Esophagus squamous epithelium (tissue), 5 donors: ENCODE measurements at places on chromosomes 16 and 17. TPM values are rescaled to one million over a fixed set of nuclear protein-coding genes. Genes with fewer than 3 reads are reported as not detected.

DNA sequence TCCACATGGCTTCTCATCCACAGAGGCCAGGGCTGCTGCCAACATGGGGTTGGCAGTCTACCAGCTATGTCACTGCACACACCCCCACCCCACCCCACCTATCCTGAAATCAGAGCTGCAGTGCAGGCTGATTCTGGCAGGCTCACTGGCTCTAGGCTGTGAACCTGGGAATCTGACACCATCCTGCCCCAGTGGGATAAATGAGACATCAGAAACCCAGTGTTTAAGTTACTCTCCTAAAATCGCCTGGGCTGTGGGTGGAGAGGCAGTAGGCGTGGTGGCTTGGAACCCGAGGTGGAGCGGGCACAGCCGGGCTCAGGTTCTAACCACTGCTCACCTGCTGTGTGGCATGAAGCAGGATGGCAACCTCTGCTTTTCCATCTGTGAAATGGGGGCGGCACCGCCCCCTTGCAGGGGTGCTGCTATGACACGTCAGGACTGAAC, 5.6 kb downstream of the SLC38A8 start:
- no peak for DNase-seq

GRCh38 chr17:82686366-82687324, 11.9 kb downstream of the RAB40B start:
- no peak for DNase-seq

GRCh38 chr17:60600490-60601446, 775 bp downstream of the PPM1D start:
- DNase-seq: peak; percentile 11

GRCh38 chr16:50302472-50303005, 36.2 kb downstream of the ADCY7 start:
- DNase-seq: no peak

DNA sequence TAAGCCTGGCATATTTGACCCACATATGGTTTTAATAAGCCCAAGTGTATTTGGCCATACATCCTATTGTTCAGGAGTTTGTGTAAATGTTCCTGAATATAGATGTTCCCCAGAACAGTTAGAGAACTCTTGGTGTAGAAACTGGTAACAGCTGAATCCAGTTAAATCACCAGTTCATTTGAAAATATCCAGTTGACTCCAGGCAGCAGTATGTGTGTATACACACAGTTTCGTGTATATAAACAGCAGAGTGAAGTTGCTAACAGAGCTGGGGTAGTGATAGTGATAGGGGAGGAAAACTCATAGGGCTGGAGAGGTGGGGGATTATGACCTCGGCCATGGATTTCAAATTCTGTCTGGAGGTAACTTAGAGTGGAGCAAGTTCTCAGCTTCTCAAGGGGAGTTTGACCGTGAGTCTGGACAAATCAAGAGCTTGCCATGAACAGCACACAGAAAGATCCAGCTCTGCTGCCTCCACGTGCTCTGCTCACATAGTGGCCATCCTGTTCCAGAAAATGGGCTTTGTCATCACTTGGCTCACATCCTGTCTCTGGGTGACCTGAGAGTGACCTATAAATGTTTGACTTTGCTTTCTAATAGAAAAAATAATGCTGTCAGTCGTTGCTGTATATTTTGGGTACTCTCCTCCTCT, 30.6 kb upstream of the MMD start:
- no peak for DNase-seq

DNA sequence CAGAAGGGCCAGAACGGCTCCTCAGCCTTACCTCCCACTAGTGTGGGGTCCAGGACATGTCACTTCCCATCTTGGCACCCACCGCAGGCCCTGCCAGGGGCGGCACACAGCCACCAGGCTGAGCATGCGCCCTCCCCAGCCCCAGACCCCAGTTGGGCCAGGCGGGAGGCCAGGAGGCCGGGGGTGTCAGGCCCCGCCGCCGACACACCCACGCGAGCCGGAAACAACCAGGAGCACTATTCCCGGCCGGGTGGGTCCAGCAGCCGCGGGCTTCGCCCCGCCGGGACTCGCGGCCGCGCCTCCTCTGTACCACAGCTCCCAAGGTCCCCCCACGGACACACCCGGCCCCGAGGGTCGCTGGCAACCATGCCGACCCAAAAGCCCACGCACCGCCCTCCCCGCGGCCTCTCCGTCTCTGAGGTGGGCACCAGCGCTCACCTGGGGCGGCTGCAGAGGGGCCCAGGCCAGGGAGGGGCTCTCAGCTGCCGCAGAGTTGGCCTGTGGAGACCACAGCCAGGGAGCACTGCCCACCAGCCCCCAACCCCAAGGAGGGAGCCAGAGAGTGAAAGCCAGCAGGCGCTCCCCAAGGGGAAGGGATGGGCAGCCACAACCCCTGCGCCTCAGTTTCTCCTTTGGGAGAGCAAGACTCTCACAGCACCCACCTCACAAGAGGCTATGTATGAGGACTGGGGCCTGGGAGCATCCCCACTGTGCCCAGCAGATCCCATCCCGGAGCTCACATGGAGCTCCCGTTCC, 18.0 kb downstream of the B9D1 start:
- DNase-seq: no peak

DNA sequence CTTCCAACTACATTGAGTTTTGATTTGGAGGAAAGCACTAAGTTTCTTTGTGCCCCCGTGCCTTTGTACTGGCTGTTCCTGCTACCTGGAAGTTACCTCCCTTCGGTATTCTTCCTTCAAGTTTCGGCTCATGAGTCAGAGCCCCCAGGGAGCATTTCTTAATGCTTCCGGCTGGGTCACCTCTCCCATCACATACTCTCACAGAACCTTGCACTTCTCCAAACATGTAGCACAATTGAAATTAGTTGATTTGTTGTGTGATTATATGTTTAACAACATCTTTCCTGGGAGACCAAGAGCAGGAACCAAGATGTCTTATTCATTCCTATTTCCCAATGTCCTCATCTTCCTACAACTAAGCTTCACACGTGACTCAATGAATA, 158.6 kb upstream of the CDH5 start:
- no peak for DNase-seq

GRCh38 chr16:7343243-7343642, 10.6 kb downstream of the RBFOX1 start:
- no peak for DNase-seq

DNA sequence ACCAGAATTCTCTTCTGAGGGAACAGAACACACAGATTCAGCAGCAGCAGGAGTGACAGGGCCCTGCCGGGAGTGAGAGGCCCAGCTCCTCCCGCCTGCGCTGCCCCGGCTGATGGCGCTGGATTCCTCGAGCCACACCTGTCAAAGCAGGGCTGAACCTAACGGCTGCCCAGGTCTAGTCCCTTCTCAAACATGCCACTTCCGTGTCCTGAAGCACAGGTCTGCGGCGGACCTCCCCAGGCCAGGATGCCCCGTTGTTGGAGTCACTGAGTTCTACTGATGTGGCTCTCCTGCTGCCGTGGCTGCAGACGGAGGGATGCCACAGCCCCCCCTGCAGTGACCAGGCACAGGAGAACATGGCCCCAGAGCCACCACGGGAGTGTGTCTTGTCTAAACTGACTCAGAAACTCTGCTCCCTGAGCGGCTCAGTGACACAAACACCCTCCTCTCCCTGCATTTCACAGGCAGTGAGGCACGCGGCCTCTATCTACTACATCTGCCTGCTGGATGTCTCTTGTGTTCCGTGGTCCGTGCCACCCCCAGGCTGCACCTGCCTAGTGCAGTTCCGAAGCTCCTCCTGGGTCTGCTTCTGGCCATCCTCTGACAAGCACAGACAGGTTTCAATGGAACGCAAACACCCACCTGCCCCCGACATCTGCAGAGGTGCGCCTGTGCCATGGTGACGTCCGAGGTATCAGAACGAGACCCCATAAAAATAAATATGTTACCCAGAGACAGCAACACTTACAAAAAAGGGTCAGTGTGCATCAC, 44.7 kb upstream of the DNAH17 start:
- no peak for DNase-seq

- no peak for DNase-seq
Observed at GRCh38 chr17:57236686-57237299, 19.5 kb upstream of the MSI2 start.

DNA sequence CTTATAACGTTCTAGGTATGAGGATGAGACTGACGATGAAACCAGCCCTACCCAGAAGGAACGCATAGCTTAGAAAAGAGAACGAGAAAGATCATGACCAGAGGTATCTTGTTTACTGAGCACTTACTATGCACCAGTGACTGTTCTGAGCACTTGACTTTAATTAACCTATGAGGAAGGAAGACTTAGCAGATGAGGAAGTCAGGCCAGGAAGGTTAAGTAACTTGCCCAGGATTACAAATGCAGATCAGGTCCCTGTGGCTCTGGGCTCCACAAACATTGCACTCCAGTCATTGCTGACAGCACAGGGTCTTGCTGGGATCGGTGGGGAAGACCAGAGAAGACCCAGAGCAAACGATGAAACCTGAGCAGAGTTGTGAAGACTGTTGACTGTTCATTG, 7.1 kb downstream of the KRT13 start:
- DNase-seq: no peak

- no peak for DNase-seq
Observed at GRCh38 chr16:16915771-16916170, 536.8 kb downstream of the NPIPA7 start.

DNA sequence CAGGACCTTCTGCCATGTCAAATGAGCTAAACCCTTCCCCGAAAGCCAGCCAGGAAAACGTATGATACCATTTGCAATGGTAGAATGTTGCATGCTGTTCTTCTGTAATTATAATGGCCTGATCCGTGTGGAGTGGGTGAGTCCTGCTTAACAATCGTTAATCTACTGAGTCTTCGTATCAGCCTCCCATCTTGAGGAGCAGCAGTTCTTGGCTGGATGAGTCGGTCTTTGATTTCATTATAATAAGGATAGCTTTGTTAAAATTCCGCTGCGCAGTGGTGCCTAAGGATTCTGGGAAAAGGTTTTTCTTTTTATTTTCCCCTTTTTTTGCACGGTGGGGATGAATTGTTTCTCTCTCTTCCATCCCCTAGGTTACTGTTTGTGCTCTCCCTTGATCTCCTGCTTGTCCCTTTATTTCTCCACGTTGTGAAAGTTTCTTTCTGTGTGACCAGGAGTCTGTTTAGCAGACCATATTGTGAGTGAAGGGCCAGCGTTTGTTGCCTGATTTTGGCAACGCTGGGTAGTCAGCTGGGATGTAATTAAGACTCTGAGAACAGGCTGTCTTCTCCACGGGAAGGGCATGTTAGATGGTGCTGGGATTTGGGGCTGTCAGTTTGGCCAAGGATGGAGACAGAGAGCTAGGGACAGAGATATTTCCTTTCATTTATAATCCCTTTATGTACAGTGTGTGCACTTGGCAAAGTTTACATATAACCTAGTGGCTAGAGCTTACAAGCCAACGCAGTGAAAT, 263.0 kb downstream of the FTO start:
- DNase-seq: no peak

GRCh38 chr17:9330611-9331271, 244.9 kb downstream of the STX8 start:
- DNase-seq: no peak

DNA sequence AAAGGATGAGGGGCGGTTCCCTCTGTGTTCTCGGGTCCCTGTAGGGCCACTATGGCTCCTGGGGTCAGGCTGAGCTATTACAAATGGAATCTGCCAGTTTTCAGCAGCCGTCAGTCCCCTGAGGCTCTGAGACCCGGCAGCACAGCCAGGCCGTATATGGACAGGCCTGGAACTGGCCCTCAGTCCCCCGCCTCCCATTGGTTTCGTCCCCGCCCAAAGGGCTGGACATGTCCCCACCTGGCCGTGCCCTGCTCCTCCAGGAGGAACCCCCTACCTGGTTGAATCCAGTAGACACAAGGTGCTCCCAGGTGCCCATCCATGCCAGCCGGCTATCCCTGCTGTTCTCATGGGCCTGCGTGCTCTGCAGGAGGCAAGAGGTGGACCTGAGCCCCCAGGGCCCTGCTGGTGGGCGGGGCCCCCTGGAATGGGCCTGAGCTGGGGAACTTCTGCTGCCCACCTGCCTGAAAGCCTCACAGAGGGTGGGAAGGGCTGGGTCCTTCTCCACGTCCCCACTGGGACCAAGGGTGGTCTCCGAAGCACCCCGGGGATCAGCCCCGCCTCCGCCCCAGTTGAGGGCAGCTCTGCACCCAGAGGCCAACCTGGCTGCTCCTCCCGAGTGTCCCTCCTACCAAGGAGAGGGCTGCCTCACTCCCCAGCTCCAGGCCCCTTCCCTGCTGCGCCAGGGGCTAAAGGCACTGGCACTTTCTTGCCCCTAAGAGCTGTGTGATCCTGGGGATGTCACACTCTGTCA, 16.8 kb downstream of the VASN start:
- DNase-seq: no peak

DNA sequence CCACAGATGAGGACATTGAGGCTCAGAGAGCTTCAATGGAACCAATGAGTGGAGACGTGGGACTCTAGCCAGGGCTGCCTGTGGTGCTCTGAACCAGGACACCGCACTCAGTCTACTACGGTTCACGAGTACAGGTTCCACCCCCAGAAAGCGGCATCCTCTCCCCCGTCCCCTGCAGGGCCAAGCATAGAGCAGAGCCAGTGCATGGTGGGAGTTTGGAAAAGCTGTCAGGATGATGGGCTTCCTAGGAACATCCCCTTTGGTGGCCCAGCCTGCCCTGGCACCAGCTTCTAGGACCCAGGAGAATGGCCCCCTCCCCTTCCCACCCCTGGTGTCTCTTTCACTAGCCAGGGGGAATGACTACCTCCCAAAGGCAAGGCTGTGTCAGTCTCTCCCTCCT, 8.4 kb downstream of the ZNF319 start:
- DNase-seq: no peak

GRCh38 chr16:16871196-16871595, 492.3 kb downstream of the NPIPA7 start:
- no peak for DNase-seq

- no peak for DNase-seq
Observed at GRCh38 chr16:22352723-22353122, 21.7 kb downstream of the CDR2 start.

- DNase-seq: no peak
Observed at GRCh38 chr16:47667956-47668355, 206.8 kb downstream of the PHKB start.

GRCh38 chr17:19010729-19011505, 6.4 kb upstream of the FAM83G start:
- no peak for DNase-seq

TPPP3 gene
- total RNA-seq: 5.6 TPM

JPH3 gene
- 0.45 TPM for total RNA-seq

SHISA6 gene
- total RNA-seq: 0.95 TPM

KRTAP2-3 gene
- not detected for total RNA-seq

TBC1D16 gene
- total RNA-seq: 14.4 TPM

PRPF8 gene
- total RNA-seq: 134 TPM

CAPNS2 gene
- total RNA-seq: 145 TPM

MYH8 gene
- total RNA-seq: not detected

TMEM88 gene
- 3.8 TPM for total RNA-seq

TEX14 gene
- 0.19 TPM for total RNA-seq

SLFN11 gene
- total RNA-seq: 1.4 TPM

SMG6 gene
- total RNA-seq: 19.8 TPM

TP53TG3E gene
- total RNA-seq: not detected

KRT15 gene
- 2,833 TPM for total RNA-seq

C16orf78 gene
- not detected for total RNA-seq

ZACN gene
- total RNA-seq: not detected

TBL3 gene
- total RNA-seq: 34.9 TPM

GCGR gene
- not detected for total RNA-seq

RNF43 gene
- total RNA-seq: 6.4 TPM

PIK3R5 gene
- total RNA-seq: 2.5 TPM

HBA1 gene
- 1.0 TPM for total RNA-seq

SYCE1L gene
- not detected for total RNA-seq

TRIM47 gene
- total RNA-seq: 33.4 TPM
